Hepatocyte (in vitro differentiated cells): ENCODE measurements at places on chromosomes 5 and 9. TPM values are rescaled to one million over a fixed set of nuclear protein-coding genes. Genes with fewer than 3 reads are reported as not detected.

SPOCK1 gene
- 5.6 and 7.7 TPM in 2 replicates for total RNA-seq

FBXL7 gene
- total RNA-seq, result 10.3 and 12.1 TPM in 2 replicates

SLC6A19 gene
- total RNA-seq, result 5.2 and 6.7 TPM in 2 replicates

- DNase-seq, result peak; percentile 38
These were observed 204.9 kb downstream of the CHSY3 start for GRCh38 chr5:130109152-130109551.

GRCh38 chr5:39194466-39195136 lies 24.8 kb downstream of the FYB1 start:
- peak; percentile 58 for DNase-seq

DNA sequence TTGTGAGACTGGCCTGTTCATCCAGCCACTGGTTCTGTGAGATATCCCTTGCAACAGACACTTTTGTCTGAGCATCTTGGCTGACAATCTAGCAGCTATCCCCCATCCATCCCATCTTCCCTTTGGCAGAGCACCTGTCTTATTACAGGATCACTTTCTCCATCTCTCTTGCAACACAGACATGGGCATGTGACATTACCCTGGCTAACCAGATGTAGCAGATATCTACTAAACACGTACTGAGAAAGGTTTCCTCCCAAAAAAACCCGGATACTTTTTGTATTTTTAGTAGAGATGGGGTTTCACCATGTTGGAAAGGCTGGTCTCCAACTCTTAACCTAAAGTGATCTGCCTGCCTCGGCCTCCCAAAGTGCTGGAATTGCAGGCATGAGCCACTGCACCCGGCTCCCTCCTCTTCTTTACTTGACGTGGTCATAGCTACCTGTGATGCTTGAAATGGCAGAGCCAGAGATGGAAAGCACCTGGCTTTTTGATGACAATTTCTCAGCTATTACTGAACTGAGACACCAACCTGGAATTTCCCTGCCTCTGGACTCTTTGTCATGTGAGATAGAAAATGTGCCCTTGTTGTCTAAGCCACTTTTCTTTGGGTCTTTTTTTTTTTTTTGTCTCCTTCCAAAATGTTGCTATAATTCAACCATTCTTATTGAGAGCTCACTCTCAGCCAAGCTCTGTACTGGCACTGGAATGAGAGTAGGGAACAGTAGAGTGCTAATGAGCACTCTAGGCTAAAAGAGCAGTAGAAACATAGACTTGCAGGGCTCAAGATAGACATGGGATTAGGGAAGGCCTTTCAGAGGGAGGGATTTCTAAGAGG lies 32.6 kb downstream of the FNBP1 start:
- DNase-seq, result no peak

GRCh38 chr5:137714946-137715345 lies 20.9 kb downstream of the KLHL3 start:
- DNase-seq, result no peak

- DNase-seq, result no peak
These were observed 611.8 kb downstream of the BNC2 start for GRCh38 chr9:16258708-16259107.
